ENCODE measurements at places on chromosomes 7 and 10.

DNA sequence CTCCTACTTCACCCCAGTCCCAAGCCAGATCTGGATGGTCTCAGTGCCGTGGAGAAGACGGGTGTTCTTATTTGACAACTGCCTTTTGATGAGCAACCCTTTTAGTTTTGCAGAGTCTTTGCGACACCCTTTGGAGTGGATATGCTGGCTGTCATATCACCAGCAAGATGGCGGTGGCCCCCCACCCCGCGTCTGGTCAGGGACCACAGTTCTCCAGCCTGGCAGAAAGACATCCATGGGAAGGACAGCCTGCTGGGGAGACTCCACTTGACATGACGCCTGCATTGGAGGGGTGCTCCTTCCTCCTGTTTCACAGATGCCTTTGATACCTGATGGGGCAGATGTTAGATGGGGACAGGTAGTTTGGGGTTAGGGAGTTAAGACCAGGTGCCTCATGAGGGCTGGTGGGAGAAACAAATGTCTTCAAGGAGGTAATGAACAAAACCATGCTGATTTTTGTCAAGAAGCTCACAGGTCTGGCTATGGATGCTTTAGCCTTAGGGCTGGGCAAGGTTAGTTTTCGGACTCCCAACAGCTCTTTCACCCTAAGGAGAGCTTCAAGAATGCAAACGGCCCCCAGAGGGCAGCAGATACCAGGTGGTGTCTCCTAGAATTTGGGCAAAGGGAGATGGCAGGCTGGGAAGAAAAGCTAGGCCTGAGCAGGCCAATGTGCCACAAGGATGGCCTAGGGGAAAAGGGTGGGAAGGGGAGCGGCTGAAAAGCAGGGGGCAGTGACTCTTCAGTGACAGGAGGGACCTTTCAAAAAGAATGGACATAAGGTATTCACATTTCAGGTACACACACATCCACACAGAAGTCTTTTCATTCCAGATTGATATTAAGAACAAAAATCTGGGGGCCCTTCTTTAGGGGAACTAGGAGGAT is 95.2 kb downstream of the CLEC2L start:
- no peak overlapping the region for H3K27ac ChIP-seq
- H3K4me1 ChIP-seq, result no peaks in the 10 kb centered on the region
- peak; percentile 24 for DNase-seq
- no peaks in the 10 kb centered on the region for H3K36me3 ChIP-seq
- no peaks in the 10 kb centered on the region for H3K27me3 ChIP-seq
- no peak overlapping the region for H3K4me3 ChIP-seq

- H3K27ac ChIP-seq, result no peak overlapping the region
- H3K4me3 ChIP-seq, result no peak overlapping the region
- no peak for DNase-seq
Observed at GRCh38 chr7:145293754-145294153, 457.9 kb upstream of the TPK1 start.

GRCh38 chr10:114624951-114625780 is 32.9 kb downstream of the ABLIM1 start:
- peaks cover 22% of the 10 kb centered on the region for H3K4me1 ChIP-seq
- DNase-seq, result no peak
- no peaks in the 10 kb centered on the region for H3K36me3 ChIP-seq
- H3K4me3 ChIP-seq, result no peak overlapping the region
- no peaks in the 10 kb centered on the region for H3K27me3 ChIP-seq
- H3K27ac ChIP-seq, result peak overlapping the region; percentile 68

DNA sequence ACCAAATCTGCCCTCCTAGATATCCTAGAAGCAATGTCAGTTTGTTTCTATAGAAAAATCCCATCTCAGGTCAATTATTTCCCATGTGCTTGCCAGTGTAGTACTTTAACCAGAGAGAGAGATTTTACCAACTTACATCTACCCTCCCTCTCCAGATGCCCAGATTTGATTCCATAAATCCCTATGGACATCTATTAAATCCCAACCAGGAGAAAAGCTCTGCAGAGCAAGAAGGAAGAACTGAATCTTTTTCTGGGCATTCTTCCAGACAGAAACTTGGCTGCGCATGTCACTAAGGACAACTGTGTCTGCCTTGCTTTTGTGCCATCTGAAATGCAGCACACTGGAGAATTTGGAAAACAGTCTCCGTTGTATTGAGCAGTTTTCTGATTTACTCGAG is 597.6 kb downstream of the SORCS1 start:
- no peak overlapping the region for H3K27ac ChIP-seq
- no peaks in the 10 kb centered on the region for H3K27me3 ChIP-seq
- DNase-seq, result no peak

- no peak overlapping the region for H3K27ac ChIP-seq
- DNase-seq, result no peak
- H3K4me3 ChIP-seq, result no peak overlapping the region
Observed at GRCh38 chr10:97627731-97628130, 5.6 kb downstream of the MORN4 start.

GRCh38 chr7:36506820-36507219 is 117.2 kb downstream of the ANLN start:
- no peaks in the 10 kb centered on the region for H3K4me1 ChIP-seq
- no peak overlapping the region for H3K4me3 ChIP-seq
- no peaks in the 10 kb centered on the region for H3K36me3 ChIP-seq
- no peak for DNase-seq
- no peaks in the 10 kb centered on the region for H3K27me3 ChIP-seq
- no peak overlapping the region for H3K27ac ChIP-seq

- H3K27ac ChIP-seq, result no peak overlapping the region
- peaks cover 16% of the 10 kb centered on the region for H3K4me1 ChIP-seq
- no peak overlapping the region for H3K4me3 ChIP-seq
Observed at GRCh38 chr7:78169992-78170391, 371.4 kb downstream of the PHTF2 start.

GRCh38 chr7:1229202-1229947 is 3.3 kb upstream of the UNCX start:
- no peak overlapping the region for H3K4me3 ChIP-seq
- peaks cover 4% of the 10 kb centered on the region for H3K4me1 ChIP-seq
- H3K36me3 ChIP-seq, result no peaks in the 10 kb centered on the region
- H3K27me3 ChIP-seq, result peaks cover 95% of the 10 kb centered on the region
- no peak overlapping the region for H3K27ac ChIP-seq

DNA sequence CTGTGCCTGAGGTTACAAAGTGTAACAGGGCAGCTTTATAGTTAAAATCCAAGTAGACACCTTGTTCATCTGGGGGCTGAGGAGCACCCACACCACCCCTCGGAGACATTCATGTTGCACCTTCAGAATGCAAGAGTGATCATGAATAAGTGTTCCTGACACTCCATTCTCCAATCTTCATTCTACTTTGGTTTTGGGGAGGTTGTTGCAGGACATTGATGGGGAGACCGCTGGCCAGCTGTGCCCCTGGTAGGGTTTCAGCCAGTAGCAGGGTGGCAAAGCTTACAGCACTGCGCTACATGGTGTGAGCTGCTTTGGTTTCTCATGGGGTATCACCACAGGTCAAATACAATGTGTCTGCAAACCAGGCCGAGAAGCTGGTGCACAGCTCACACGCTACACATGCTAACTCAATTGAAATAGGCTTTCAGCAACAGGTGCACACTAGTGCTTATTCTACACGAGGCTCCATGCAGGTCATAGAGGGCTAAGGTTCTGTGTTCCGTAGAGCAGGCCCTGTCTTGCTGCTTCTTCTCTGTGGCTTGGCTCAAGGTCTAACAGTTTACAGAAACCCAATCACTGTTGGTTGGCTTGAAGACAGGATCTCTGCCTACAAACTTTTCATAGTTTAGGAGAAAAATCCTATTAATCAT is 317.4 kb upstream of the ZNF32 start:
- DNase-seq, result no peak
- no peaks in the 10 kb centered on the region for H3K27me3 ChIP-seq
- H3K36me3 ChIP-seq, result no peaks in the 10 kb centered on the region
- H3K4me3 ChIP-seq, result no peak overlapping the region
- H3K4me1 ChIP-seq, result no peaks in the 10 kb centered on the region

DNA sequence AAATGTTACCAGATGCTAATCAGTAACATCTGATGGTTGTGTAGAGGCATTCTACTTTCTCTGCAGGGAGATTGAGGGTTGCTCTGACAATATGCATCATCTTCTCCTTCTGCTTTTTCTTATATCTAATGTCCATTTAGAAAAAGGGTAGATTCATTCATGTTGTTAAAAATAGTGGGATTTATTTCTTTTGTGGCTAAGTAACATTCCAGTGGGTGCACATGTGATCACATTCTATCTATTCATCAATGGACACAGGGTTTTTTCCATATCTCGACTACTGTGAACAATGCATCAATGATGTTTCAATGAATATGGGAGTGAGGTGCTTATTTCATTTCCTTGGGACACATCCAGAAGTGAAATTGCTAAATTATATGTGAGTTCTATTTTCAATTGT is 103.9 kb downstream of the CRPPA start:
- no peak overlapping the region for H3K27ac ChIP-seq
- DNase-seq, result no peak
- no peak overlapping the region for H3K4me3 ChIP-seq

DNA sequence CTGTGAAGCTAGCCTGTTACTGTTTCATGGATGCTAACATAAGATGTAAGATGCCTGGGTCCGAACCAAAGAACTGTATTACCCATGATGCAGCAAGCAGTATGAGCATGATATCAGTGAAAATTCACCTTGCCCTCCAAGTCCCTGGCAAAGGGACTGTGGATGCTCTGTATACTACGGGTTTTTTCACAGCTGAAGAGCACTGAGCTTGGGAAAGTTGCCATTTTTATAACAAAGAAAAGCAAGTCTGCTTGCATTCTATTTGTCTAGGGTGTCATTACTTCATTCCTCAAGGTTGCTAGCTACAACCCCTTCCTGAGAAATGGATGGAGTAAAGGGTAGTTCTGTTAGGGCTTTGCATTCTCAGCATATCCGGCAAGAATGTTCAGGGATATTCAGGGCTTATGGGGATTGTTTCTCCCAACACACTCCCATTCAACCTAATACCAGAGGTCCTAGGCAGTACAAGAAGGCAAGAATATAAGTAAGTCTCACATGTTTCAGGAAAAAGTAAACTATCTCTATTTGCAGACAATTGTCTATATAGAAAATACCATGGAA is 5.1 kb upstream of the GPR22 start:
- no peaks in the 10 kb centered on the region for H3K27me3 ChIP-seq
- no peak overlapping the region for H3K27ac ChIP-seq
- H3K4me1 ChIP-seq, result no peaks in the 10 kb centered on the region
- no peaks in the 10 kb centered on the region for H3K36me3 ChIP-seq
- no peak overlapping the region for H3K4me3 ChIP-seq
- no peak for DNase-seq

DNA sequence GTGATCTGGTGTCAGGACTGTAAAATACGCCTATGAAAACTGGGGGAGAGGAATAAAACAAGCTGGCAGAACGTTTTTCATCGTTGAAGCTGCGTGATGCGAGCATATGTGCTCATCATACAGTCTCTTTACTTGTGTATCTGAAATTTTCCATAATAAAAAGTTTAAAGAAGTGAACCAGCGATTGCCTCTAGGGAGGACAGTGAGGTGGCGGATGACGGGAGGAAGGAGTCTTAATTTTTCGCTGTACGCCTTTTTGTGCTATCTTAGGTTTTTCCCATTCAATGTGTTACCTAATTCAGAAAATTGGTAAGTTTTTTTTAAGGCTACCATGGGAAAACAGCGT is 891 bp upstream of the WAPL start:
- peak overlapping the region; percentile 78 for H3K4me3 ChIP-seq
- DNase-seq, result no peak
- H3K27me3 ChIP-seq, result no peaks in the 10 kb centered on the region
- no peaks in the 10 kb centered on the region for H3K36me3 ChIP-seq
- H3K27ac ChIP-seq, result peak overlapping the region; percentile 53

GRCh38 chr7:134365341-134366054 is 48.8 kb upstream of the SLC35B4 start:
- H3K4me3 ChIP-seq, result no peak overlapping the region
- peak; percentile 56 for DNase-seq
- peaks cover 23% of the 10 kb centered on the region for H3K4me1 ChIP-seq
- H3K36me3 ChIP-seq, result no peaks in the 10 kb centered on the region

- no peak for DNase-seq
- H3K4me1 ChIP-seq, result peaks cover 28% of the 10 kb centered on the region
- H3K4me3 ChIP-seq, result peak overlapping the region; percentile 83
Observed at GRCh38 chr7:92244808-92245486, 767 bp downstream of the KRIT1 start.

DNA sequence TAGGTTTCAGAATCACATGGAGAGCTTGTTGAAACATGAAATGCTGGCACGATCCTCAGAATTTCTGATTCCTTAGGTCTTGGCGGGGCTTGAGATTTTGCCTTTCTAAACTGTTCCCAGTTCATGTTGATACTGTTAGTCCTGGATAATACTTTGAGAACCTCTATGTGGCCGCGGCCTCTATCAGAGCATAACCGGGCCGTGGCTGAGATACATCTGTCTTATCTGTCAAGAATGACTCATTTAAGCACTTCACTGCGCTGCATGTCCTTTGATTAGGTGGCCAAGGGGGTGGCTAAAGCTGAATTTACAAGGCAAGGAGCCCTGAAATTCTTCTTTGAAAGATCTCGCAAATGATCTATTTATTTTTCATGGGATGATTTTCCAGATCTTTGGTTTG is 66.9 kb downstream of the GALNT17 start:
- no peak overlapping the region for H3K4me3 ChIP-seq
- no peaks in the 10 kb centered on the region for H3K27me3 ChIP-seq
- H3K4me1 ChIP-seq, result no peaks in the 10 kb centered on the region
- peak overlapping the region; percentile 17 for H3K27ac ChIP-seq
- no peaks in the 10 kb centered on the region for H3K36me3 ChIP-seq
- DNase-seq, result peak; percentile 27

DNA sequence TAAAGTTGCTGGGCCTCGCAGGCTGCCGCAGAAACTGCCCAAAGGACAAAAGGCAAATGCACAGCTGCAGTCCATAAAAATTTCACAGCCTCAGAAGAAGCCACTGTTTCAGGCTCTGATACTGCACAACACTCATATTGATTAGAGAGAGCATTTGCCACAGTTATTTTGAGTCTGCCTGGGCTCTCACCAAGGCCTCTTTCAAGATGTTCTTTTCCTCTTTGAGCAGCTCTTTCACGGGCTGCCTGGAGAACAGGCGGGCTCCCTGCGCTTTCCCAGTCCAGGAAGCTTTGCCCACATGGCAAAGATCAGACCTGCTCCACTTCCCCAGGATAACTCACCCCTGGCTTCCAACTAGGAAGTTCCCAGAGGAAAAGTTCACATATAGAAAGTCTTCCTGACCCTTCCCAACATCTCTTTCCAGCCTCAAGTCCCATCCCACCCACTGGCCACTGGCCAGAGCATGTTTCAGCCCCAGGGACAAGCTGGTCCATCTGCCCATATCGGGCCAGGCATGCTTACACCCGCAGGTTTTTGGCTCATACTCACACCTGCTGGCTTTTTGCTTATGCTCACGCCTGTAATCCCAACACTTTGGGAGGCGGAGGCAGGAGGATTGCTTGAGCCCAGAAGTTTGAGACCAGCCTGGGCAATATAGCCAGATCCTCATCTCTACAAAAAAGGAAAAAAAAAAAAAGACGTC is 3.3 kb downstream of the SLIT1 start:
- peaks cover 12% of the 10 kb centered on the region for H3K4me1 ChIP-seq
- H3K36me3 ChIP-seq, result no peaks in the 10 kb centered on the region
- no peak for DNase-seq
- H3K27ac ChIP-seq, result no peak overlapping the region
- H3K27me3 ChIP-seq, result peaks cover 81% of the 10 kb centered on the region
